ENCODE measurements at places on chromosomes 1 and 21. TPM values are rescaled to one million over a fixed set of nuclear protein-coding genes. Genes with fewer than 3 reads are reported as not detected.

Gene STYXL2
- not detected for polyA plus RNA-seq

Gene RAB25
- not detected for polyA plus RNA-seq

Gene TNFRSF18
- polyA plus RNA-seq: not detected

Gene CLDN14
- polyA plus RNA-seq: not detected

Gene BEND5
- polyA plus RNA-seq: 4.3 TPM

DNA sequence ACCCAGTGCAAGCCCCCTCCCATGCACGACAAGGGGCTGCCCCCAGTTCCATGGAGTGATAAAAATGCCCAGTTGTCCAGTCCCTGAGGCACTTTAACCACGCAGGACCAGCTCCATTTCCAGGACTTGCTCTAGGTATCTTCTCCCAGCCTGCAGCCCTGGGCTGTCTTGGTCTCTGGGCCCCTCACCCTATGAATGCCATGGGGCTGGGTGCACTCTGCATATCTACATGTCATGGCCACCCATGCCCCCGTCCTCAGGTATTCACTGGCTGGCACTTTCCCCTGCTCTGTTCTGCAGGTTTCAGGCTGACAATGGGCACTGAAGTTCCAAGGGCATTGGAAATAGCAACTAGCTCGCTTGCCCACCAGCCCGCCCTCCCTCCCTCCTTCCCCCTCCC, 19.6 kb upstream of the C1orf174 start:
- no peaks in the 10 kb centered on the region for H3K36me3 ChIP-seq
- H3K4me3 ChIP-seq: no peak overlapping the region
- H3K27me3 ChIP-seq: no peaks in the 10 kb centered on the region
- DNase-seq: no peak

DNA sequence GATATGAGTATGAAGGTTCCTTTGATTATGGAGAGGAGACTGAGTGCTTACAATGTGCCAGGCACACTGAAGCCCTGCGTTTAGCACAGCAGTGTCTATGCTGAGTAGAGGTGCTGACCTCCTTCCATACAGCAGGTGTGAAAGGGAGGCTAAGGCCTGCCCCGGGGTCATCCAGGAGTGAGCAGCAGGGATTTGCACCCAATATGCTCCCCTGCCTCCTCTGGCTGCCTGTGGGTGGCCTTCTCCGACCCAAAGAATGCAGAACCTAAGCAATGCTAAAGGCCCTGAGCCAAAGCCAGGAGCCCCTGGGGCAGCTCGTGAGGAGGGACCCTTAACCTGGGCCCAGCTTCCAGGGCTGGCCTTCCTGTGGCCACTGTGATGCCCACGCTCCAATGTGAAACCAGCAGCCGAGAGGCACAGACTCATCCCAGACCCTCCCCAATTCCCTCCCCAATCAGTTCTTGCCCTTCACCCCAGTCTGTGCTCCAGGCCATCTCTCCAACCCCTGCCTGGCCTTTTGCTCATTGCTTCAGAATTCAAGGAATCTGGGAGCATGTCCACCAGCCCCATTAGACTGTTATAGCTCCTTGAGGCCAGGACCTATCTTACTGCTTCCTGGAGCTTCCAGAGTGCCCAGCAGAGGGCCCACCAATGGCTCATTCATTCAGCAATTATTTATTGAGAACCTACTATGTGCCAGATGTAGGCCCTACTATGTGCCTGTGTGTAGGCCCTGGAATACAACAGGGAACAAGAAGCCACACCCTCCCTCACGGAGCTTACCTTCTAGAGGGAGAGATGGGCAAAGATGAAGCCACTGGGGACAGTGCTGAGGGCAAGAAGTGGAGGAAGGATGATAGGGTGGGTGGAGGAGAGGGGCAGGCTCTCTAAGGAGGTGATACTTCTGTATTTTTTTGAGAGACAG, 53.3 kb downstream of the TAS1R2 start:
- H3K4me3 ChIP-seq: no peak overlapping the region
- H3K4me1 ChIP-seq: no peaks in the 10 kb centered on the region
- no peak for DNase-seq
- H3K36me3 ChIP-seq: no peaks in the 10 kb centered on the region

Gene PCAT6
- 5.1 TPM for polyA plus RNA-seq

DNA sequence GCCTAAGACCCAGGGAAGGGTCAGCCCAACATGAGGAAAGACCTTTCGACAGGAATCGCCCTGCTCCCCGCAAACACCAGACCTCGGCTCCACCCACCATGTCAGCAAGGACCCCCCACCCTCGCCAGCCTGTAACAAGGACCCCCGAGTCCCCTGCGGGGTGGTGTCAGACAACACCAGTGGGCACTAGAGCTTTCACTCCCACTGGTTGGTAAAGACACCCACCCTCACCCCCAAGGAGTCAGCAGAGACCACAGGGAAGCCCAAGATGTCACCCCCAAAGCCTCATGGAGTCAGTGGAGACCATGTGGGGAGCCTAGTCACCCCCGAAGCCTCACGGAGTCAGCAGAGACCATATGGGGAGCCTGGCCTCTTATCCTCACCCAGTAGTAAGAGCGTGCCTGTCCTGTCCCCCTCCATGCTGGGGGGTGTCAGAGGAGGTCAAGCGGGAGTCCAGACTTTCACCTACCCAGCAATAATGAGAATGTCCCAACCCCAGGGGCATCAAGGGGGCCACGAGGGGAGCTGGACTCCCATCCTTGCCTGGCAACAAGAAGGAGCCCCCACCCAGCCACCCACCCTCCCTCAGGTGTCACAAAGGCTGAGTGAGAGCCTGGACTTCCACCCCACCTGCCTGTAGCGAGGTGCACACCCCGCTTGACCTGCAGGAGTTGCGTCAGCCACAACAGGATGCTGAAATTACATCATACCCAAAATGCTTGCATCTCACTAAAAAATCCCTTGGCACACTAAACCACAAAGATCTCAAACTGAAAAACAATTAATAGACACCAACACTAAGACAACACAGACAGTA, 24.8 kb downstream of the SLC19A1 start:
- no peak for DNase-seq
- H3K36me3 ChIP-seq: peaks cover 40% of the 10 kb centered on the region
- H3K27ac ChIP-seq: no peak overlapping the region
- no peaks in the 10 kb centered on the region for H3K4me1 ChIP-seq
- no peaks in the 10 kb centered on the region for H3K27me3 ChIP-seq

Gene CFAP126
- not detected for polyA plus RNA-seq

DNA sequence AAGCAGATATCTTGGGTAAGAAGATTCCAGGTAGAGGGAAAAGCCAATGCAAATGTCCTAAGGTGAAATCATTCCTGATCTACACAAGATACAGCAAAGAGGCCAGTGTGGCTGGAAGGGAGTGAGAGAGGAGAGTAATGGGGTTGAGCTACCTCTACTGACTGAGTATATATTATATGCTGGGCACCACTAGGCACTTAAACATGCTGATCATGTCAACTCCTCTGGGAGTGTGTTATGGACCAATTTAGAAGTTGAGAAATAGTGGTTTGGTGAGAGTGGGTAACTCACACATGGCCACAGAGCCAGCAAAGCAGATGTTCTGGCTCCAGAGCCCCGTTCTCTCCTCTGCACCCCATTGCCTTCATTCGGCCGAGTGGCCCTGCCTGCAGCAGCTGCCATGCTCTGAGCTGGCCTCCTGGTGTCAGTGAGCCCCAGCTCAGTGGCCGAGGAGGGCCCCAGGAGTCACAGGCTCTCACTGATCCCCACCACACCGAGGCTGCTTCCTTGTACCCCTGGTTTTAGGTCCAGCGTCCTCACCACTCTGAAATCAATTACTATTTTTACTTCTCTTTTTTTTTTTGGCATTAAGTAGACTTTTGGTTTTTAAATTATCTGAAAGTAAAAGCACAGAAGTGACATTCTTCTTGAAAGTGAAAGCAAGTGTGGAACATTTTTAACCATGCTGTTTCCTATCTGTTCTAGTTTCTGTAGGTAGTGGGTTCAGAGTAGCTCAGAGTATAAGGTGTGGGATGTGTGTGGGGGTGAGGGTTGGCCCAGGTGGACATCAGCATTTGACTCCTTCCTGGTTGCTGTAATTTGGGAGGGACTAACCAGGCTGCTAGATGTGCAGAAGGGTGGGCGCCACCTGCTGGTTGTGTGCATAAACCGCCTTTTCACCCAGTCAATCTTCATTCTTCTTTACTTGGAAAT, 45.8 kb upstream of the CRNN start:
- H3K27me3 ChIP-seq: peaks cover 4% of the 10 kb centered on the region
- no peak overlapping the region for H3K27ac ChIP-seq
- peak; percentile 47 for DNase-seq
- H3K4me1 ChIP-seq: no peaks in the 10 kb centered on the region
- no peaks in the 10 kb centered on the region for H3K36me3 ChIP-seq

DNA sequence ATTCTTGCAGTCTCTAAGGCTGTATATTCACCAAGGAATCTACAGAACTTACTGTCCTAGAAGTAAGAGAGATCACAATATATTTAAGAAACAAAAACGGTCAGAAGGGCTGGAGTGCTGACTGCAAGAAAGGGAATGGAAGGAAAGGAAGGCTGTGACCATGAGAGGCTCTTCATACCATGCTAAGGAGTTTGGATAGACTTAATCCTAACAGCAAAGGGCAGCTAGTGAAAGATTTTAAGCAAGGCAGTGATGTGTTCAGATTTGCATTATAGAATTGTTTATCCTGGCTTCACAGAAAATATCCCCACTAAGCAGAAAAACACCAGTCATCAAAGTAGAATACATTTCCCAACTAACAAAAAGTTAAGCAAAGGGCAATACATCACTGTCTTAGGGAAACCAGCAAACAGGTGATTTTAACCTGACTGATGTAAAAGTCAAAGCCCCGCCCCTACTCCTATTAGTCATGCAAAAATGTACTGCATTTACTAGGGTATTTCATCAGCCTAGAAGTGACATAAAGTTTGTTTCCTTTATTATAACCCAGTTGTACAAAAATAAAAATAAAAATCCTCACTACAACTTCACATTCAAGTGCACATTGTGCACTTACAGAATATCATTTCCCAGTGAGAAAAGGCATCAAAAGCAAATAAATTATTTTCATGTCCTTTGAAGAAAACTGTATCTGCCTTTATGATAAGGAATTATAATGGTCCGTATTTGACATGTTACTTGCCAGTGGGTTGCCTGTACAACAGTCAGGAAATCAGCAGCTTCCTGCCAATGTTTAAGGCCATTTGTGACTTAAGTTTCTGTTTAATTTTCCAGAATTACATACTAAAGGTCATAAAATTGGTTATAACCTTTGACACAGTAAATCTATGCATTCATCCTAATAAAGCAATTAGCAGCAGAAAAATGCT, 17.2 kb downstream of the JAK1 start:
- H3K4me3 ChIP-seq: no peak overlapping the region
- no peak for DNase-seq
- H3K27me3 ChIP-seq: no peaks in the 10 kb centered on the region
- H3K27ac ChIP-seq: peak overlapping the region; percentile 39

- DNase-seq: peak; percentile 83
- H3K27me3 ChIP-seq: no peaks in the 10 kb centered on the region
- H3K36me3 ChIP-seq: peaks cover 26% of the 10 kb centered on the region
- peak within 1 kb of the TSS; percentile 82 for H3K4me3 ChIP-seq
These were observed at the start of gene RBM8A for GRCh38 chr1:145927063-145927886. Gene RBM8A, minus strand, starts transcription at chr1:145927484. Its CDS starts 58 bp downstream, at chr1:145927426.

Gene HMGN1
- polyA plus RNA-seq: 219 TPM

Gene SLAMF9
- polyA plus RNA-seq: 0.19 TPM

Gene PAQR6
- 2.4 TPM for polyA plus RNA-seq

GRCh38 chr1:85496941-85497582, 32.1 kb upstream of the DDAH1 start:
- DNase-seq: no peak
- no peak overlapping the region for H3K4me3 ChIP-seq

GRCh38 chr1:210907251-210907805, 226.6 kb downstream of the KCNH1 start:
- H3K27ac ChIP-seq: no peak overlapping the region
- no peak for DNase-seq
- H3K4me1 ChIP-seq: peaks cover 19% of the 10 kb centered on the region
- H3K36me3 ChIP-seq: no peaks in the 10 kb centered on the region
- no peak overlapping the region for H3K4me3 ChIP-seq

DNA sequence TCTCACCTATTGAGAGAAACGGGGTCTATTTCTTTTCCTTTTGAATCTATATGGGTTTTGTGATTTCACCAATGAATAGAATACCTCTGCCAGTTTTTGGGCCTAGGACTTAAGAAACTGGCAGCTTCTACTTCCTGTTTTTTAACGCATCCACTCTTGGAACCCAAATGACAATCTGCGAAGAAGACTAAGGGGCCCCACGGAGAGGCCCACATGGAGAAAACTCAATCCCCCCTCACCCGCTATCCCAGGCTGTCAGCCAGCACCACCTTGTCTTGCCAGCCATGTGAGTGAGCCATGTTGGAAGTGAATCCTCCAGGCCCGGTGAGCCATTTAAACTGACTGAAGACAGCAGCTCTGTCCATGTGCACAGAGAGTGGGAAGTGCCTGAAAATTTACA, 3.6 kb upstream of the HENMT1 start:
- no peaks in the 10 kb centered on the region for H3K36me3 ChIP-seq
- H3K4me1 ChIP-seq: no peaks in the 10 kb centered on the region
- no peak overlapping the region for H3K4me3 ChIP-seq
- H3K27me3 ChIP-seq: no peaks in the 10 kb centered on the region

Gene OR2L5
- not detected for polyA plus RNA-seq

Gene C1orf87
- polyA plus RNA-seq: not detected

- peak; percentile 17 for DNase-seq
- peaks cover 10% of the 10 kb centered on the region for H3K27me3 ChIP-seq
- no peak overlapping the region for H3K4me3 ChIP-seq
- no peaks in the 10 kb centered on the region for H3K4me1 ChIP-seq
- no peak overlapping the region for H3K27ac ChIP-seq
- H3K36me3 ChIP-seq: no peaks in the 10 kb centered on the region
These were observed 45.9 kb downstream of the TRPM2 start for GRCh38 chr21:44399151-44399954.

GRCh38 chr21:42670884-42671283, 17.5 kb downstream of the PDE9A start:
- peaks cover 4% of the 10 kb centered on the region for H3K4me1 ChIP-seq
- DNase-seq: no peak
- H3K4me3 ChIP-seq: no peak overlapping the region
- no peak overlapping the region for H3K27ac ChIP-seq

Gene HSD3B2
- not detected for polyA plus RNA-seq

Gene FMN2
- 7.2 TPM for polyA plus RNA-seq
